Activated T-helper 1 cell treated with anti-CD3 and anti-CD28 coated beads, Interleukin-2, amount 50 U/mL, for 16 hours (primary cell): ENCODE measurements at places on chromosomes 3 and 15.

GRCh38 chr15:81758818-81759284, 287.0 kb downstream of the MEX3B start:
- no peak for DNase-seq

- no peak for DNase-seq
Observed at GRCh38 chr3:130906374-130906995, 12.6 kb downstream of the ATP2C1 start.

DNA sequence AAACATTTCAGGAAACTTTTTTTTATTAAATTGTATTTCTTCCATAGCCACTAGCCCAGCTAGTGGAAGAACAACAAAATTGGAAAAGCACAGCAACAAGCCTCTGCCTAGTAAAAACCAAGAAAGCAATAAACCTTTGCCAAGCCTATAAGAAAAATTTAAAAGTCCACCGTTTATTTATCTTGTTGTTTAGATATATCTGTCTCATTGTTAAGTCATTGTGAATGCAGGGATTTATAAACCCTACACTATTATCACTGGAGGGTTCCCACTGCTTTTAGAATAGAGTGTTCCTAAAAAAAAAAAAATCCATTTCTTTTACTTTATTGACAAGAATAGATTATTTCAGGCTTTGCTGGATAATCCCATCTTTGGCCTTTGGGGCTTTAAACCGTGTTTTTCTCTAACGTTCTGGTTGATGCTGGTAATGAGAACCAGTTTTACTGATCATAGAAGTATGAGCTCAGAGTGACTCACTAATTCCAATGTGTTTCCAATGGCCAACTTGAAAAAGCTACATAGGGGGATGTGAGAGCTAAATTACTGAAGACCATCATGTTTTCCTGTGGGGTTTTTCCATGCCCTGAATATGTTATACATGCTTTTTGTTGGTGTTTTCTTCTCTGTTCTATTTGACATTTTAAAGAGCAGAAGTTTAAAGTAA, 634.1 kb downstream of the RBMS3 start:
- no peak for DNase-seq

- DNase-seq: no peak
Observed at GRCh38 chr15:85474700-85475316, 94.4 kb downstream of the AKAP13 start.

DNA sequence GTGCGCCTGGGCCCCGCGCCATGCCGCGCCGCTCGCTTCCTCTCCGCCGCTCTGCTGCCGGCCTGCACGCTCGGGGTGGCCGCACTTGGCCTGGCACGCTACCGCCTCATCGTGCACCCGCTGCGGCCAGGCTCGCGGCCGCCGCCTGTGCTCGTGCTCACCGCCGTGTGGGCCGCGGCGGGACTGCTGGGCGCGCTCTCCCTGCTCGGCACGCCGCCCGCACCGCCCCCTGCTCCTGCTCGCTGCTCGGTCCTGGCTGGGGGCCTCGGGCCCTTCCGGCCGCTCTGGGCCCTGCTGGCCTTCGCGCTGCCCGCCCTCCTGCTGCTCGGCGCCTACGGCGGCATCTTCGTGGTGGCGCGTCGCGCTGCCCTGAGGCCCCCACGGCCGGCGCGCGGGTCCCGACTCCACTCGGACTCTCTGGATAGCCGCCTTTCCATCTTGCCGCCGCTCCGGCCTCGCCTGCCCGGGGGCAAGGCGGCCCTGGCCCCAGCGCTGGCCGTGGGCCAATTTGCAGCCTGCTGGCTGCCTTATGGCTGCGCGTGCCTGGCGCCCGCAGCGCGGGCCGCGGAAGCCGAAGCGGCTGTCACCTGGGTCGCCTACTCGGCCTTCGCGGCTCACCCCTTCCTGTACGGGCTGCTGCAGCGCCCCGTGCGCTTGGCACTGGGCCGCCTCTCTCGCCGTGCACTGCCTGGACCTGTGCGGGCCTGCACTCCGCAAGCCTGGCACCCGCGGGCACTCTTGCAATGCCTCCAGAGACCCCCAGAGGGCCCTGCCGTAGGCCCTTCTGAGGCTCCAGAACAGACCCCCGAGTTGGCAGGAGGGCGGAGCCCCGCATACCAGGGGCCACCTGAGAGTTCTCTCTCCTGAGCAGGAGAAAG, 951 bp downstream of the GPR62 start:
- DNase-seq: no peak

- no peak for DNase-seq
Observed at GRCh38 chr15:88693191-88693590, 54.4 kb downstream of the ISG20 start.

- DNase-seq: peak; percentile 87
Observed at GRCh38 chr3:15205934-15206661, at the start of gene CAPN7. TSS of gene CAPN7 (plus strand) at chr3:15206246. CDS start at chr3:15206496, 250 bp downstream.

- no peak for DNase-seq
Observed at GRCh38 chr3:160973067-160973809, 131.9 kb downstream of the B3GALNT1 start.

GRCh38 chr15:66719471-66719870, 17.4 kb downstream of the SMAD6 start:
- DNase-seq: no peak

- DNase-seq: no peak
Observed at GRCh38 chr3:137687181-137687879, 76.8 kb upstream of the SOX14 start.

- no peak for DNase-seq
Observed at GRCh38 chr3:109597444-109597843, 260.1 kb upstream of the DPPA4 start.

- DNase-seq: no peak
Observed at GRCh38 chr3:46454209-46454595, 10.5 kb downstream of the LTF start.

DNA sequence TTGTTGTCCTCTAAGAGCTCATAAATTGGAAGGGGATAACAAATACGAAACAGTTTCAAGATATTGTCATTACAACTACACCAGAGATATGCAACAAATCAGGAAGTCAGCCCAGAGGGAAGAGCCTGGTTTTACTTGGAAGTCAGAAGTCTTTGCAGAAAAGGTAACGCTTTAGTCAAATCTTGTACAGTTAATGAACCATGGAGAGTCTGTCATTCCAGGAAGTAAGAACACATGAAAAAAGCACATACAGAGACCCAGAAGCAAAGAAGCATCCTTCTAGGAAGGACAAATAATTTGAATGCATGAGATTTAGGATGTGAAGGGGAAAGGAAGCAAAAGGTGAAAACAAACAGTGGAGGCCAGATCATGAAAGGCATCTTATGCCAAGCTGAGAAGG, 19.6 kb downstream of the DYNC1LI1 start:
- no peak for DNase-seq

DNA sequence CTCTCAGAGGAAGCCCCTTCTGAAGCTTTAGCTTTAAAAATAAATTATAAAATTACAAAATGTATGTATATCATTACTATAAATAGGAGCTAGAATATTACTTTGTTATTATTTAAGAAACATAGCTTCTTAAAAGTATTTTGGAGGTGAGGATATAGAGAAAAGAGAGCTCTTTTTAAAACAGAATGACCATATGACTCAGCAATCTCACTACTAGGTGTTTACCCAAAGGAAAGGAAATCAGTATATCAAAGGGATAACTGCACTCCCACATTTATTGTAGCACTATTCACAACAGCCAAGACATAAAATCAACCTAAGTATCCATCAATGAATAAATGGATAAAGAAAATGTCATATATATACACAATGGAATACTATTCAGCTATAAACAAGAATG, 119.6 kb downstream of the DMXL2 start:
- DNase-seq: no peak

GRCh38 chr3:196631682-196632045, 7.8 kb upstream of the NRROS start:
- no peak for DNase-seq

DNA sequence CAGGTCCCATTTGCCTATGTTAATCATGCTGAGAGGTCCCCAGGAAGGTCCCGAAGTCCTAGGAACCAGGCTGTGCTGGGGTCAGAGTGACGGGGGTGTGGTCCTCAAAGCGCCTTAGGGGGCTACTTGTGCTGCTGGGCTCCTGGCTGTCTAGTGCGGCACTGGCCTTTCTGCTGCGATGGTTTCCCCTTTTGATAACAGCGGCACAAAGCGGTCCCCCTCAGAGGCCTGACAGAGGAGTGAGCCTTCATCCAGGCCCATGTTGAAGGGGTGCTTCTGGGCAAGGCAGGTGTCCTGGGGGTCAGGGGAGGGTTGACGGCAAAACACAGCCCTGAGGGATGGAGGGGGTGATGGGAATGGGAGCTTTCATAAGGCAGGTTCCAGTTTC, 68.8 kb downstream of the HMCES start:
- DNase-seq: no peak

GRCh38 chr3:4809922-4810321, 169.3 kb upstream of the BHLHE40 start:
- no peak for DNase-seq

DNA sequence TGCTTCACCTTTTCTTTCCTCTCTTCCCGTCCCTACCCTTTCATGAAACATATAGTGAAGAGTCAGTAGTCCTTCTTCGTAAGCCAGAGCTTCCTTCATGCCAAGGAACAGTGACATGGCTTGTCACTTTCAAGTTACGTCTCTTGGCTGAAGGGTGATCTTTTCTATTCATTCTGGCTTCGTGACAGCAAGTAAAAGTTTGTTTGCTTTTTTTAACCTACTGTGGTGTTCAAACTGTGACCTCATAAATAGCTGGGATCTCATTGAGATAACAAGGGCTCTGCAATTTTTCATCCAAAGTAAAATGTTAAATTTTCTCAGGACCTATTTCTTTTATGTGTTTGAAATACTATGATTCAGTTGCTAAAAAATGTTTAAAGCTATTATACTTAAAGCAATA, 10.5 kb downstream of the CDIN1 start:
- DNase-seq: no peak

GRCh38 chr3:66536791-66537190, 36.0 kb upstream of the LRIG1 start:
- no peak for DNase-seq

- no peak for DNase-seq
Observed at GRCh38 chr3:165522386-165522785, 314.8 kb downstream of the BCHE start.

DNA sequence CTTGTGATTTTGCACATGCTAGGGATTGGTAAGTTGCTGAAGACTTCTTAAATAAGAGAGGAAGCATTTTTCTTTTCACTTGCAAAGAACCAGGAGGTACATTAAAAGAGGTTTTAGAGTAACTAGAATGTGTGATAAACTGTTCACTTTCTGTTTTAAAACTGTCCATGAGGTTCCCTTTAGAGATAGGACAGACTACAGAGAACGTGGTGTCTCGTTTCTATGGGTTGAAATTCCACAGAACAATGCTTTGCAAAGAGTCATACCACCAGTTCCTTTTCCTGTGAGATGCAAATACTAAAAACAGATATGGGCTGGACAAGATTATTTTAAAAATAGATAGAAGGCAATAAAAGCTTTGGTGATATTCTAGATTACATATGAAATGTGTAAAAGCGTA, 372.8 kb downstream of the TIGIT start:
- no peak for DNase-seq

- DNase-seq: no peak
Observed at GRCh38 chr3:481680-482079, 285.1 kb downstream of the CHL1 start.

DNA sequence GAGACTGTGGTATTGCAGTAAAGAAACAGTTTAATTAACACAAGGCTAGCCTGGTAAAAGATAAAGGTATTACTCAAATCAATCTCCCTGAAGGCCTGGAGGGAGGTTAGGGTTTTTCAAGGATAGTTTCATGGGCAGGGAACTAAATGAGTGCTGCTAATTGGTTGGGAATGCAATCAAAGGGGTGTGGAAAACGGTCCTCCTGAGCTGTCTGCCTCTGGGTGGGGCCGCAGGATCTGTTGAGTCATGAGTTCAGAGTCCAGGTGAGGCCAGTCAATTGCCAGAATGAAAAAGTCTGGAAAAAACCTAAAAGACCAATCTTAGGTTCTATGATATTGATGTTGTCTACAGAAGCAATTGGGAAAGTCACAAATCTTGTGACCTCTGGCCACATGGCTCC, 293.2 kb downstream of the MCTP2 start:
- no peak for DNase-seq

GRCh38 chr3:132730891-132731580, 8.8 kb upstream of the NPHP3 start:
- no peak for DNase-seq

GRCh38 chr15:57559875-57560274, 31.8 kb upstream of the MYZAP start:
- peak; percentile 44 for DNase-seq

DNA sequence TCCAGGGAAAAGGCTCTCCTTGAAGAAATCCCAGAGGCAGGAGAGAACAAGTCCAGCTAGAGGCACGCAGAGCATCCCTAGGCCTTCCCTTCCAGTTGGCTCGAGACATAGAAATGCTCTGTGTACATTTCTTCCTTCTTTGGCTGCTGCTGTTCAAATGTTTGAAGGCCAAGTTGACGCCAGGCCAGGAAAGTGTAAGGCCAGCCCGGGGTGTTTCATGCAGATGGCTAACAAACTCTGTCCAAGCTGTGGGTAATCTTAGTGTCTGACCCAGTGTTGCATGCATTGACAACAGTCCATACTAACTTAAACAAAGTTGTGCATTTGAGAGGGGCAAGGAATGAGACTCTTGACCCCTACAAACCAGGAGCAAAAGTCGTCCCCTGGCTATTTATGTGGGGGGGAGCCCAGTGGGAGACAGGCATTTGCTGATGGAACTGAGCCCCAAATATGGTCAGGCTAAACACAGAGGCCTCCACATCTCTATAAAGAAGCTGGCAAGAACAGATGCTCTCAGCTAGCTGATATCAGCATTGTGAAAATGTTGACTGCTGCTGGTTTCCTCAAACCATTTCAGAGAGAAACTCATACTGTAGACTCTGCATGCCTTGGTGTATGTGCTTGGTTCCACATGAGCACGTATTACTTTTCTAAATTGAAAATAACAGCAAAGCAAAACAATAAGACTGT, 139.5 kb downstream of the ADAMTS9 start:
- no peak for DNase-seq

GRCh38 chr15:62296756-62297507, 131.8 kb upstream of the C2CD4B start:
- DNase-seq: no peak

GRCh38 chr3:126604691-126605090, 46.0 kb upstream of the C3orf22 start:
- DNase-seq: no peak

- peak; percentile 8 for DNase-seq
Observed at GRCh38 chr15:74983725-74984231, 11.6 kb upstream of the SCAMP5 start.

DNA sequence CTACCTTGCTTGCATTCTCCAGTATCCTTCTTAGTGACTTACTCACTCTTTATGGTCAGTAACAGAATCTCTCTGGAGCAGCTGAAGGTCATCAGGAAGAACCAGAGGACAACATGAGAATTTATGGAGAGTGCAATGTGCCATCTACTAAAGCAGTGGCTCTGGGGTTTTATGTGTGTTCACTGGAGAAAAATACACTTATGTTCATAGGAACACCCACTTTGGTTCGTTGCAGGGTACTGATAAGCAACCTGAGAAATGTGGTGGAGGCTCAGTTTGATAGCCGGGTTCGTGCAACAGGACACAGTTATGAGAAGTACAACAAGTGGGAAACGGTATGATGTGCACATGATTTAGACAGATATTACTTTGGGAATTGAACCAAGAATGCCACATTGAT, 12.8 kb downstream of the CPB1 start:
- no peak for DNase-seq

GRCh38 chr3:13482106-13482690, 2.1 kb downstream of the HDAC11 start:
- no peak for DNase-seq
